ENCODE measurements at places on chromosomes 3 and 15. TPM values are rescaled to one million over a fixed set of nuclear protein-coding genes. Genes with fewer than 3 reads are reported as not detected.

DNA sequence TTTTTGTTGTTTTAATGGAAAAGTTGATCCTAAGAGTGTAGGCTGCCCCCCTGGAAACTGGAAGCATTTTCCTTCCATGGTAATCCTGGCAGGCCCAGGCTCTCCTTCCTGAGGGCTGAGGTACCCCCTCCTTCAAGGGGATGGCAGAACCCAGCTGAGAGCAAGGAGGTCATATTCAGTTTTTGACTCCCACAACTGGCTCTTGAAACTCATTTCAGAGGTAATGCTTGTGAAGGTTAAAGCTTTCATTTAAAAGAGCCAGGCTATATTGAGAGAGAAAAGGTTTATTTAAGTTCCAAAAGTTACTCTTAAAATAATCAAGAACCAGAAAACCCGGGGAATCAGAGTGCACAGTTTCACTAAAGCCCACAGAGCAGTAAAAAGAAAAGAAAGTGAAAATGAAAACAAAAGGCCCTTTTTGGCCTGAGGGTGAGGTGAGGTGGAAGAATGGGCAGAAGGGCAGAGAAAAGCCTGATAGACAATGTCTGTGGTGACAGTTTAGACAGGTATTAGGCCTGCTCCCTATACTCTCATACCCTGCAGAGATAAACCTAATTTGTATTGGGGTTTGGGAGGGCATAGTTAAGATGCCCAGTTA lies 47.0 kb upstream of the RBP1 start:
- DNase-seq: no peak

DNA sequence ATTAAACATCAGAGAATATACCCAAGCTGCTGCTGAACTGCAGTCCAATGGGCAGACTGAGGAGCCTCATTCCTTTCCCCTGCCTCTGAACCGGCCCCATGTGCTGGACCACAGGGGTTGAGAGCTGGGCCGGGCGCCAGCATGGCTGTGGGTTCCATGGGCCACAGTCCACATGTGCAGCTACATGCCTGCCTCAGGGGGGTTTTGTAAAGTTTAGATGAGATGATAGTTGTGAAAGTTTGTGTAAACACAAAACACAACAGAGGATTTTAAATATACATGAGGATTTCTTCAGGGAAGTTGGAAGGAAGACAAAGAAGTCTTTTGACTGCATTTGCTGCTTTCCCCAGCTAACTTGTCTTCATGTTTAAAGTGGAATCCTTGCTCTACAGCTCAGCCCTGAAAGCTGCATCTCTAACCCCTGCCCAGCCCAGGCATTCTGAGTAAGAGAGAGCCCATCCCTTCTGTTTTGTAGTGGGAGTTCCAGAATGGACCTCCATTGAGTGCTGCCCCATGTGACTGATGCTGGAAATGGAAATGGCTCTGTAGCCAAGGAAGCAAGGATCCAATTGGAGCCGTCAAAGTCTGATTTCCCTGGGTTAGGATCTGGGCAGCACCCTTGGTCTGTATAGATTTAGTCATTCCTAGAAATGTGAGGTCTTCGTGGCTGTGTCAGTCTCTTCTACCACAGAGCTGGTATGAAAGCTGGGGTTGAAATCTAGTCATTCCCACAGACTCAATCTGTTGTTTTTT lies 17.5 kb downstream of the SLC12A8 start:
- DNase-seq: no peak

- DNase-seq: no peak
Measured at GRCh38 chr3:143389388-143389787, 269.8 kb downstream of the CHST2 start.

DNA sequence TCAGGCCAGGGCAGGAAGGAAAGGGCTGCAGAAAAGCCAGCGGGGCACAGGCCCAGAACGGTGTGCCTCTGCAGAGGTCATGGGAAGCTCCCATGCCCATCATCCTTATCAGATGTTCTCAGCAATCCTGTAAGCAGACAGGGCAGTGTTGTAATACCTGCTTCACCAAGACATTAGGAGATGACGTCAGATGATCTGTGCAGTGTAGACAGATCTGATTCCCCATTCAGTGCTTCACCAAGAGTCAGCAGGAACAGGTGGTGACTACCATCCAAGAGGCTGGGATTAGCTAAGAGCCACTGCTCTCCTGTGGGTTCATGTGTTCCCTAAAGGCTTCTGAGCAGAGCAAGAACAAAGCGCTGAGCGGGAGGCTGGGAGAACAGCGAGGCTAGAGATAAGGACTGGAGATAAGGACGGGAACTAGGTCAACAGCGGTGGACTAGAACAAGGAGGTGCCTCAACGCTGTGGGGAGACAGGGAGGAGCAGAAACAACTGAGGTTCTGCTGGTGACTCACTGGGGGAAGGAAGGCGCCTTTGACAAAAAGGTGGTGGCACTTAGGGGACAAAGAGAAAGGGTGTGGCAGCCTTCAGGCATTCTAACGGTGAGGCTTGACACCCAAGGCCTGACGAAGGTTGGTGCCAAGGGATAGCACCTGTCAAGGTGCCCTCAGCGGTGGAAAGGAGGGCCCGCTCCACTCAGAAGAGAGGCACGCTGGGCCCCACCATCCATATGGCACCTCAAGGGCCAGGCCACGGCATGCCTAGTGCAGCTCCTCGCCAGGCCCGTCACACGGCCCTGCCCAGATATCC lies 28.4 kb downstream of the CCDC12 start:
- DNase-seq: no peak

DNA sequence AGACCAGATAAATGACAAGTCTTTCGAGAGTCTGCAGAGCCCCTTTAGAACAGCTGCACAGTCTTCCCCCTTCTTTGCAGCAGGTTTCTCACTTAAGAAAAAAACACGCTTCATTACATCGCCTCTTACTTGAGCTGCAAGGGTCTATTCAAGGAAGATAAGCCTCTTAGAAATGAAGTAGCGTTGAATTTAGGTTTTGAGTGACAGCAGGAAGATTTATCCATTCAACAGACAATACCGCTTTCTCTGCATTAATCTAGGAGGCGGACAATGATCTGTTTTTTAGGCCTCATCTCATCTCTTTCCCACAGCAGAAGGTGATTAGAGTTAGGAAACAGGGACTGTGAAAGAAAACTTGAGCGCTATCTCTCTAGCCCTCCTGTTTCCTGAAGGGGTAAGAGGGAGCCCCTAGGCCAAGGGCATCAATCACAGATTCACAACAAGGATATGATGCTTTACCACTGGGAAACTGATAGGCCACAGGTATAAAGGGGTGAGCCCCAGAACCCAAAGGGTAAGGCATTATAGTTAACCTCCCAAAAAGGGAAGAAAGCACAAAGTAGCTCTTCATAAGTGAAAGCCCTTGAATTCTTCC lies 84.3 kb downstream of the MECOM start:
- no peak for DNase-seq

DNA sequence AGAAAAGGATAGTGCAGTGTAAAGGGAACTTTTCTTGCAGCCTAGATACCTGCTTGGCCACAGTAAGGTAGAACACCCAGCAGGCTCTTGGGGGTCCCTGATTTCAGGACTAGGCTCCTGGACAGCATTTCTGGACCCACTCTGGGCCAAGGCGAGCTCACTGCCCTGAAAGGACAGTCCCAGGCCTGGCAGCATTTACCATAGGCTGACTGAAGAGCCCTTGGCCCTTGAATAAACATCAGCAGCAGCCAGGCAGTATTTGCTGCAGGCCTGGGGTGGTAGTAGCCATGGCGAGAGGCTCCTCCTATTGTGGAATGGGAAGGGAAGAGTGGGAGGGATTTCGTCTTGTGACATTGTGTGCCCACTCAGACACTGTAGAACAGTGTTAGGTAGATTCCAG lies 529.2 kb downstream of the TUSC7 start:
- no peak for DNase-seq

Gene LYSMD4
- polyA plus RNA-seq: 10.3 TPM

Gene HAUS2
- 18.3 TPM for polyA plus RNA-seq
